Dorsolateral prefrontal cortex (tissue), 122 donors: ENCODE measurements at places on chromosomes 13 and 19. TPM values are rescaled to one million over a fixed set of nuclear protein-coding genes. Genes with fewer than 3 reads are reported as not detected.

The ZNF211 gene
- total RNA-seq = 26.8 TPM

The NCR1 gene
- total RNA-seq = not detected

The FAM216B gene
- 0.19 TPM for total RNA-seq

The MCF2L gene
- total RNA-seq = 327 TPM

The TBCB gene
- total RNA-seq = 278 TPM

The ERCC2 gene
- total RNA-seq = 28.4 TPM

The ZNF681 gene
- total RNA-seq = 5.0 TPM

The CEBPA gene
- total RNA-seq = 29.6 TPM

GRCh38 chr13:98386637-98387036 lies 190.3 kb downstream of the STK24 start:
- DNase-seq = no peak

- peak; percentile 71 for DNase-seq
Observed at GRCh38 chr19:3163230-3163886, 15.2 kb upstream of the S1PR4 start.

GRCh38 chr13:45615501-45616101 lies at the start of gene ERICH6B:
ERICH6B (minus strand) TSS chr13:45615739; CDS start chr13:45597005, 18,734 bp downstream.
- peak; percentile 72 for DNase-seq

DNA sequence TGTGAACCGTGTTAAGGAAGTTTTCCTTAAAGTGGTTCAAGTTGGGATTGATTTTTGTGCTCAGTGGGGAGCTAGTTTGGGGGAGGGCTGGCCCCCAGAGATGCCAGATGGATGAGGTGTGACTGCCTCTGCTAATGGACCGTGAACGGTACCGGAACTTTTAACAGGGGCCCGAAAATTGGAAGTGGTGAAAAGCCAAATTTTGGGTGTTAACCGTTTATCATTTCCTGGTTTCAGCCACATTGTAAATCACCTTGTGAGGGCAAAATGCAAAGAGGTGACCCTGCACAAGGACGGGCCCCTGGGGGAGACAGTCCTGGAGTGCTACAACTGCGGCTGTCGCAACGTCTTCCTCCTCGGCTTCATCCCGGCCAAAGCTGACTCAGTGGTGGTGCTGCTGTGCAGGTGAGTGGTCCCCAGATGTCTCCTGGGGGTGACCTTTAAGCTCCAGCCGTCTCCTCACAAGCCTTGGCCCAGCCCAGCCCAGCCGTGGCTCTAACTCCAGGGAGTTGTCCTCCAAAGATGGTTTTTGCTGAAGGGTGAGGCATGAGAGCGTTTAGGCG lies 18.2 kb downstream of the UPF1 start:
- no peak for DNase-seq

DNA sequence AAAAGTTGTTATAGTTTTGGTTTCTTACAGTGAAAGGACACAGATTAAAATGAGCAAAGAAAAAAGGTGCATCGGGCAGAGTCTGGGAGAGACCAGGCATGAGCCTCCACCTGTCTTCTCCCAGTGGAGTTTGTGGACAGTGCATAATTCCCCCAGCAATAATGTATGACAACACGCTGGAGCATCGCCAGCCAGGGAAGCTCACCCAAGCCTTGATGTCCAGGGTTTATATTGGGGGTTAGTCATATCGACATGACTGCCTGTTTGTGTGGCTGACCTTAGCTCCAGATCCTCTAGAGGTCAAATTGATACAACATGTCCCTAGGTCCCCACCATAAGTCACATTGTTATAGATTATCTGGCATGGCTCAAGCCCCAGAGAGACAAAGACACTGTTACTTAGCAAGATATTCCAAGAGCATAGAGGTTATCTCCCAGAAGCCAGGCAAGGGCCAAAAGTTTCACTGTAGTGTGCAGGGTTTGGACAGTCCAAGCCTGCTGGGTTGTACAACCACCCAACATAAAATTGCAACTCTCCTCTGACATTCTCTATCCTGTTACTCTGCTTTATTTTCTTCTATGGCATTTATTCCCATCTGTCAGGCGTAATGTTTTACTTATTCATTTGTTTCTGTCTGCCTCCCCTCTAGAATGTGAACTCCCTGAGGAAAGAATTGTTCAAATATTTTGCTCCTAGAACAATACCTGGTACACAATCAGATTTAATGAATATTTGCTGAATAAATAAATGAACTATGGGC lies 5.6 kb upstream of the KLK13 start:
- no peak for DNase-seq

DNA sequence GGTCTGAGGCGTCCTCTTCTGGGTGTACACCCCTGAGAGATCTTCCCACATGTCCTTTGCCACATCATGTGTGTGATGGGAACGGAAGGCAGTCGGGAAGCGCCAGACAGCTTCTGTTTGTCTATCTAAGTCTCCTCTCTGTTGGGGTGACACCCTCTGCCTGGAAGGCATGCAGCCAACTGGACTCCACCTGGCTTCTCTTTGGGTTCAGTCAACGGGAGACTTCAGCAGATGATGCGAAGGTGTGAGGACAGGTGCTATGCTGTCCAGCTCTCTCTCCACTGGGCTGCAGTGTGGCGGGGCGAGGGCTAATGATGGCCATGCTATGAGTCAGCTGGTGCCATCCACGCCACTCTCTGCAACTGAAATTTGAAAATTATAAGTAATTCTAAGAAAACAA lies 14.3 kb upstream of the SBK3 start:
- DNase-seq = no peak

DNA sequence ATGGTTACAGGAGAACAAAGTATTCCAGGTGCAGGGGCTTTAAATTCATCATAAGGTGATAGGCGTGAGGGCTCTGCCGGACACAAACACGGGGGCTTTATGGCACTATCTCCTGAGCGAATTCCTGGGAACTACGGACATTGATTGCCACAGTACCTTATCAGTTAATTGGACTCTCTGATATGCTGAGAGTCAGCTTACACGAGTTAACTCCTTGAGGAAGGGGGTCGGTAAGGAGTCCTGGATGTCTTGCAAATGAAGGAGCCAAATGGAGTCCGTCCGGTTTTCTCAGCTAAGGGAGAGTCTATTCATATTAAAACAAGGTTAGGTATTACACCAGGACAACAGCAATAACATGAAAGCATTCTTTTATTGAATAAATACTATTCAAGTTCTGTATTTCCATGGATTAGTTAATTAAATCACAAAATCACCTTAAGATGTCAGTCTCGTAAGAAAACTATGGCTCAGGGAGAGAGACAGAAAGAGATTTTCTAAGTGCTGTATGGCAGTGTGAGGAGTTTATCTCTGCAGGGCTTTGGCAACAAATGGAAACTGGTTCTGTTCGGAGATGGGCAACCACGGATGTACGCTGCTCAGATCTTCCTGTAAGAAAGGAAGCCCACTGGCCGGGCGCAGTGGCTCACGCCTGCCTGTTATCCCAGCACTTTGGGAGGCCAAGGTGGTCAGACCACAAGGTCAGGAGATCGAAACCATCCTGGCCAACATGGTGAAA lies 26.2 kb upstream of the HIF3A start:
- DNase-seq = no peak
